ENCODE measurements at places on chromosomes 7 and 10.

- DNase-seq = no peak
Measured at GRCh38 chr10:14838582-14839304, 637 bp downstream of the HSPA14 start.

DNA sequence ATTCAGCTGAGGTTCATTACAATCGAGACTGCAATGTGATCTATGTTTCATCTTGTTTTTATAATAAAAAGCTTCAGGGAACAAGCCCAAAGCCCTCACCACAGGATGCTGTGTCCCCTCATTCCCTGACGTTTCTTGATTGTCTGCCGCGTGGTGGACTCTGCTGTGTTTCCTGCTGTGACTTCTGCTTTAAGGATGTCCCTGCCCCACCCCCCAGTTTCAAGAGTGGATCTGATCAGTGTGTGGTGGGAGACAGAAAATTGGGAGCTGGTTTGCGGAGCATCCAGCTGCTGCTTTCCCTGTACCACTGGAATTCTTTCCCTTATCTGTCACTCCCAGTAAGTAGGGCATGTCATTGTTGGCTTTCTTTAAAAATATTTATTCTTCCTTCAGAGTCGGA is 86.2 kb downstream of the CREM start:
- no peak for DNase-seq

DNA sequence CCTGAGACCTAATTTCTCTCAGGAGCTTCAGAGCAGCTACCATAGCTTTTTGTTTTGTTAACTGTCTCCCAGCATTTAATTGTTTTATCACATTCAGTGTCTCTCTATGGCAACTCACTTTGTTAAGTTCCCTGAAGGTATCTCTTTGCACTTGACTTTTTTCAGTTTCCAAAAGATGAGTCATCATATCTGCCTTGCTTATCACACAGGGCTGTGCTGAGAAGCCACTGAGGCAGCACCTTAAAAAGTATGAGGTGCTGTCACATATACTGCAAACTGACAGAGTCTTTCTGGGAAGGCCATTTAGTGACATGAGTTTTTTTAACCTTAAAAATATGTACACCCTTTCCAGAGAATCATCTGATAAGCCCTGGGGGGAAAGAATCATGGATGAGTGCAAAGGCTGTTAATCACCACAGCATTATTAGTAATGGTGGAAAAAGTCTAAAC is 56.8 kb downstream of the PPP1R3C start:
- no peak for DNase-seq

DNA sequence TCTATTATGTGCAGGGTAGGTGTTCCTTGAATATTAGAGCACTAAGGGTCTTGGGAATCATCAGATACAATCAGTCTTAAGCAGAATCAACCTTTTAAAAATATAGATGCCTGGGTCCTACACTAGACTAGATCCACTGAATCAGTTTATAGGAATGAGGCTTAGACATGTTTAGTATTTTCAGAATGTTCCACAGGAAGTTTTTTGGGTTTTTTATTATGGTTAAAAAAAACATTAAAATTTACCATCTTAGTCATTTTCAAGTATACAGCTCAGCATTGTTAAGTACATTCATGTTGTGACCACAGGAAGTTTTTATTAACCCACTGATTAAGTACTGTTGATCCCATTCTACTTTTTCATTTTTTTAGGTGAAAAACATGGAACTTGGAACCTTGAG is 135.7 kb downstream of the LCOR start:
- no peak for DNase-seq

- DNase-seq = peak; percentile 31
Measured at GRCh38 chr10:68900427-68901104, 549 bp upstream of the DDX50 start.

GRCh38 chr7:157445246-157445955 is 108.6 kb downstream of the DNAJB6 start:
- no peak for DNase-seq

- DNase-seq = no peak
Measured at GRCh38 chr7:47697543-47697942, 115.6 kb upstream of the TNS3 start.

DNA sequence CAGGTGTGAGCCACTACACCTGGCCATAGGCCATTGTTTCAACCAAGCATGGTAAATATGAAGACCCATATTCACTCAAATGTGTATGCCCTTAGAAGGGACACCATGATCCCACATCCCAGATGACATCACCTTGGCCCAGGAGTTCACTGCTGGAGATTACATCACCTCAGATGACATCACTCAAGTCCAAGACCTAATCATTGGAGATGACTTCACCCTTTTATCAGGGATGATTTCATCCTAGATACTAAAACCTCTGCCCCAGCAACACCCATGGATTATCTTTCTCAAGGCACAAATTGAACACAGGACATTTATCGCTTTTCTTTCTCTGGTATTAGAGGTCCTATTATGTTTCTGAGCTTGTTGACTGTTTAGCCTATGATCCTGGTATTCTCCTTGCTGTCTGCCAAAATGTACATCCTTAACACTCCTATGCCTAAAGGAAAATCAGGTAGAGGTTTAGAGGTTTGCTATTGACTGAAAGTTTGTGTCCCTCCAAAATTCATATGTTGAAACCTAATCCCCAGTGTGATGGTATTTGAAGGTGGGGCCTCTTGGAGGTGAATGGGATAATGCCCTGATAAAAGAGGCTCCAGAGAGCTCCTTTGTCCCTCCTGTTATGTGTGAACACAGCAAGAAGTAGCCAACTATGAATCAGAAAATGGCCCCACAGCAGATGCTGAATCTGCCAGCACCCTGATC is 9.8 kb upstream of the CYP2C18 start:
- DNase-seq = no peak

- DNase-seq = no peak
Measured at GRCh38 chr7:29957521-29958310, 31.9 kb downstream of the SCRN1 start.

DNA sequence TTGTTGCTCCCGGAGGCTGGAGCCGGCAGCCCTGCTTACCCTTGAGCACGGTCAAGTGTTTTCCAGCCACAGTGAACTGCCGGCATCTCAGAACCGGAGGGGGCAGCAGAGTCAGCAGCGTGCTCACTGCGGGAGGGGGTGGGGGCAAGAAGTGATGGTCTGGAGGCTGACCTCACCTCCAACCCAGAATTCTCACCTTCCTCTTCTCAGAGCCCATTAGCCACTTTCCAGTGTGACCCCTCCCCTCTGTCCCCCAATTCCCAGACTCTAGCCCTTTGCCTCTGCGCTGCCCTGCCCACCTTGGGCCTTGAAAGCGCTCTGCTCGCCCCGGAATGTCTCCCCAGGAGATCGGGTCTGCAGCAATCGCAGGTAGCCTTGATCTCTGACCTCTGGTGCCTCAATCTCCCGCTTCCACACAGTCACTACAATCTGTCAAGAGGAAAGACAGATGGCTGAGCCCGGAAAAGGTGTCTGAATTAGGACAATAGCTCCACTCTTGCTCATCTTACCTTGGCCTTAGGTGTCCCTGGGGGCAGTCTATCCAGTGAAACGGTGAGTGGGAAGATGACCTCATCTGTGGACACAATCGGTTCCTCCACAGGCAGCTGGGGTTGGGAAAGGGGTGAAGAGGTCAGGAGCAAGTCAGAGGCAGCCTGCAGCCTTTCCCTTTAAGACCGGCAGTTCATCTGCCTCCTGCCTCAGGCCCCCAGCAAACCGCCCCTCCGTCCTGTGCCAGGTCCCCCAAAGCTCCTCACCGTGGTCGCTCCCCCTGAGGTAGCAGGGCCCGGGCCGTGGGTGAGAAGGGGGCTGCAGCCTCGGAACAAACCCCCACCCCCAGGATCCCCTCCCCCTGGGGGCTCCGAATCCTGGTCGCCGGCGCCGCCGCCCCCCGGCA is 942 bp downstream of the TRAPPC14 start:
- no peak for DNase-seq

DNA sequence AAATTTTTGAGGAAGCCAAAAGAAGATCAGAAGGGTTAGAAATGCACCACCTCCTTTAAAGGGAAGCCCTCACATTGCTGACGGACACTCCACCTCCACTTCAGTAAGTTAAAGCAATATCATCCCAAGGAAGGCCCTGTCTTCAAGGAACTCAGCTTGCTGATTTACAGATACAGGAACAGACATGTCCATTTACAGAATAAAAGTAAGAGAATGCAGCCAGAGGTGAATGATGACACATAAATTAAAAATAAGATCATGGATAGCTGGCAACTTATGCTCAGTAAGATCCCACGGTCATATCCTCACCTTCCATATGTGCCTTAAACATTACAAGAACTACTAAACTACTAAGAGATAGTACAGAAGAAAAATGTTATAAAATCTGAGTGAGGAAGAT is 20.4 kb downstream of the GRB10 start:
- no peak for DNase-seq

GRCh38 chr7:139720705-139721231 is 57.0 kb downstream of the HIPK2 start:
- no peak for DNase-seq

DNA sequence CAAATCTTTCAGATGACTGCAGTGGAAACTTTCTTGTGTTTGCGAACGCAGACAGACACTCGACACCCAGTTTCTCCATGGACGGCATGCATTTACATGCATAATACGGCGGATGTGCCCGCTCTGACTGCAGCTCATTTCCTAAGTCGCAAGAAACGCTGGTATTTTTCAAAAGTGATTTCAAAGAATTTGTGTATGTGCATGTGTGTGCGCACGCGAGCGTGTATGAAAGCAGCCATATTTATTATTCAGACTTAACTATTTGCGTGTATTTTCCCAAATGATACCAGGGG is 436.5 kb upstream of the MGMT start:
- no peak for DNase-seq

DNA sequence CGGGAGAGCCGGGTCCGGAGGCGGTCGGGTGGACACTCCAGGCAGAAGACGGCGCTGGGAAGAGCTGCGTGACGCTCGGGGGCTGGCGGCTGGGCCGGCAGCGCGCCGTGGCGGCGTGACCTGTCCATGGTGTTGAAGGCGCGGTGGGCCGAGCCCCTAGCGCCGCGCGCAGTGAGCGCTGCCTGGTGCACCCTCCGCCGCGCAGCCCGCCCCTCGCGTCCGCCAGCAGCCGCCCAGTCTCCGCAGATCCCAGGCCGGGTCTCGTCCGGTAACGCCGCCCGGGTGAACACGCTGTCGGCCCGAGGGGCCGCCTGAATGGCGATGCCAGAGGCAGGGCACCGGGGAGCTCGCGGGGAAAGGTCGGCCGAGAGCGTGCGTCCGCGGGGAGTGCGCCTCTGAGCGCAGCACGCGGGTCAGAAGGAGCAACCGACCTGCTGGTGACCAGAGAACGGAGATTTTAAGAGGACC is 657 bp upstream of the TMEM178B start:
- no peak for DNase-seq

DNA sequence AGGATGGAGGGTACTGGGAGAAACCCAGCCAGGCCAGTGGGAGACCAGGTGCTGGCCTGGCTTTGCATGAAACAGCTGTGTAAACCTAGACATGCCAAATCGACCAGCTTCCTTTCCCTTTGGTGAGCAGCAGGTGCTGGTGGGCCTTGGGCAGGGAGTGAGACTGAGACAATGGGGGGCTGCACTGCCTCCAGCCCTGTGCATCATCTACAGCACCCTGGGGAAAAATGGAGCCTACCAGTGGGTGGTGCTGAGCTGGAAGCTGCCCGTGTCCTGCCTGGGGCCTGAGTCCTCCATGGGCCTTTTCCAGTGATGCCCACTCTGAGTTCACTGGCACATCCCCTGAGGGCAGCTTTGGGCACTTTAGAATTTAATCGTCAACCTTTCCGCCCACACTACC is 19.2 kb upstream of the DDC start:
- DNase-seq = no peak

DNA sequence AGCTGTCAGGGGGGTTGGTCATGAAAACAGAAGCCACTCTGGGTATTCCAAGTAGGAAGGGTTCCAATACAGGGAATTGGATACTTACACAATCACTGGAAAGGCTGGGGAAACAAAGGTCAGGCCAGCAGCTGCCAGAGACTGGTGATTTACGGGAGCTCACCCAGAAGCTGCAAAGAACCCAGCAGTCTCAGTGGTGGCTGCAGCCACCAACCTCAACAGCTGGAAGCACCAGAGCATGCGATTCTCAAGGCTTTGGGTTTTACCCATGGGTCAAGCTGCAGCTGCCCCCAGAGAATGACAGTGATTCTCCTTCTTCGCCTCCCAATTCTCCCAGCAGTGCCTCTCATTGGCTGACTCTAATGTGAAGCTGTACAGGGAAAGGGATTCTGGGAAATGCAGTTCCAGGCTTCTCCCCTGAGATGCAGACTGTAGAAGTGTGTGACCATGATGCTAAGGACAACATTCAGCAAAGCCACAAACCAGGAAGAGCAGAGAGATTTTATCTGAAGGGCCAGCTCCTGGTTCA is 107.2 kb upstream of the TCF7L2 start:
- no peak for DNase-seq

- no peak for DNase-seq
Measured at GRCh38 chr10:103535595-103535994, 42.1 kb downstream of the NEURL1 start.

- DNase-seq = no peak
Measured at GRCh38 chr10:70232859-70233108, 445 bp downstream of the PPA1 start.

DNA sequence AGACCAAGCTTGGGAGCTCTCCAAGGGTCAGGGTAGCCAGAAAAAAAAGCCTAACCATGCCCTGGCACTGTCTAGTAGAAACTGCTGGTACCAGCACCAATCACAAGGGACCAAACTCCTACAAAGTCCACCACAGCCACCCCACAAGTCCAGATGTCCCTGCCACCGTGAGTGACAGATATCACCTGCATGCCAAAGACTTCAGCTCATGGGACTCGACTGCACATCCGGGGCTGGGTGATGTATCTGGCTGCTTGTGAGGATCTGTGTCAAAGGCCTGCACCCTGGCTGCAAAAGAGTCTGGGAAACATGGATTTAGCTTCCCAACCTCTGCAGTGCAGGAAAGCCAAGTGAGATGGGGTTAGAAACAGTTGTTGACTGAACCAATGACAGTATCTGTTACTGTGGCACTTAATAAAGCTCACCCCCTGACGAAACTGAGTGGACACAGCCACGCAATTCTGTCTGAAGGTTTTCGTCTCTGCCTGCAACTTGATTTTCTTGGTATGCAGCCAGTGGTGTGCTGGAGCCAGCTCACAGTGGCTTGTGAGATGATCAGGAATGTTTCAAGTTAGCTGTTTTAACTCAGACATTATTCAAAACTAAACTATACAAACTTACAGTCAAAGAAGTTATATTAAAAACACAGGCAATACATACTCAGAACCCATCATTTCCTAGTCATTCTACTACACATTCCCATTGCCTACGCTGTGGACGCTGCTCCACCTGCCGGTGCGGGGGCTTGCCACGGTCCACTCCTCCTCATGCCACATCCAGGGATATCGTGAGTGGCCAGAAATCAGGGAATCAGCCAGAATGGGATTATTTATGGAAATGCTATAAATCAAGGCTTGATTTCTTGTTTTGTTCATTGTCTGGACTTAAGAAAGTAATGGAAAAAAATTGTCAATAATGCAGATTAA is 9.2 kb downstream of the ZNF488 start:
- no peak for DNase-seq

- DNase-seq = no peak
Measured at GRCh38 chr7:123755338-123755737, 6.5 kb upstream of the WASL start.

DNA sequence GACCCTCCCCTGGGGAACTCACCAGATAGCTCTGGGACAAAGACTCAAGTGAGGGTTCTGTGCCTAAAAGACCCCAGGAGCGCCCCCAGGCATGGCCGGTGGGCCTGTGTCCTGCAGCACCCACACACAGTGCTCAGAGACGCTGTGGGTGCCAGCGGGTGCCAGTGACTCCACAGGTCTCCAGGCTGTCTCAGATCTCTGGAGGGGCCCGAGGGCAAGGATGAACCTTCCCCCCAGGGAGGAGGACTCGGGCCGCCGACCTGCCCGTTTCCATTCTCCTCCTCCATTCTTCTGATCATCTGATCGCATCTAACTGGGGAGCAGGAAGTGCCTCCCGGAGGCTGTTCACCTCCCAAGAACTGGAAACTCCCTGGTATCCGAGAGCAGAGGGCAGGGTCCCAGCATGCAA is 980 bp downstream of the ADAM8 start:
- no peak for DNase-seq

Measured in caudate nucleus (tissue), 63 donors.